ENCODE measurements at places on chromosomes 5 and 9.

GRCh38 chr9:21904371-21904770 lies 89.8 kb downstream of the CDKN2A start:
- no peak for DNase-seq

DNA sequence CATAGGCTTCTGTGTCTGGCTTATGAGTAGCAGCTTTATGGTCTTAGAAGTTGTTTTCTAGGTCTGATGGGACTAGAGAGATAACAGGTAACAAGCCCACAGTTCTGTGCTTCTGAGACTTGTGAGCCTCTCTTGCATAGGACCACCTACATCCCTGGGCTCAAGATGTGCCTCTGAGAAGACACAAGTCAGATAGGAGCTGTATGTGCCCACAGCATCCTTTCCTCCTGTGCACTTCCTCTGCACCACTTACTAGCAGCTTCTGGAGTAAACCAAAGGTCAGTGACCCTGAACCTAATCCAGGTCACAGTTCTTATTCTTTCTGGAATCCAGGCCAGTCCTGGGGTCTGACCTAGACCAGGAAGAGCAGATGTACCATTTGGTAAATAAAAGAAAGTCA lies 40.0 kb downstream of the GALNT10 start:
- DNase-seq, result no peak

DNA sequence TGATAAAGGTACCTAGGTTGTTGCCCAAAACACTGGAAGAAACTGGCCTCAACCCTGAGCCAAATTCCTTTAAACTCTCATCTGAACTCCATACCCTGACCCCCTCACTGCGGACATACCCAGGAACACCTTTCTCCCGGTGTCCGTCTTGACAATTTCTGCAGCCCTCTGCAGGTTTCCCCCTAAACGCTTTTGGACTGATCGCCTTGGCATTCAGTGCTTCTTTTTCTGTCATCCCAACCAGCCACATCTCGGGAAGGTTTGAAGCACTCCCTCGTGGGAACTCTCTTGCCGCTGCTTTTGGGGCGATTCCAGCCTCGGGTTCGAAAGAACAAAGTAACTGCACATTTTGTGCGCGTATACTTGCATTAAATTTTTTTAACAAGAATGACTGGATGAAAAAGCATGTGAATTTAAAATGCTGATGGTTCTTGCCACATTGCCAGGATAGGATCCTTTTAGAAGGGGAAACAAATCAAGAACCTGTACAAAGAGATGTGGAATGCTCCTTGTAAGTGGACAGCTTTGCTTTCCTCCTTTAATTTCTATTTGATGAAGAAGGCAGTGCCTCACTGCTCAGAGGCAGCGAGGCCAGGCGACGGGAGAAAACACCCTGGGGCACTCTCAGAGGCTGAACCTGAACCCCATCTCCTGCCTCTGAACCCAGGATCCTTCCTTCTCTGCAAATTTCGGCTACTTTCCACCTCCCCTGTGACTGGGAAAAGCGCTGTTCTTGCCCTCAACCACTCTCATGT lies 615 bp downstream of the PSMD5 start:
- no peak for DNase-seq

GRCh38 chr5:44871401-44871800 lies 62.7 kb downstream of the MRPS30 start:
- no peak for DNase-seq

- DNase-seq, result no peak
Measured at GRCh38 chr9:76431601-76432000, 27.4 kb upstream of the GCNT1 start.

GRCh38 chr5:143552680-143553079 lies 149.2 kb upstream of the NR3C1 start:
- DNase-seq, result no peak

GRCh38 chr5:371811-372555 lies 50.5 kb downstream of the AHRR start:
- no peak for DNase-seq

GRCh38 chr5:40223884-40224402 lies 455.8 kb upstream of the PTGER4 start:
- DNase-seq, result no peak

- DNase-seq, result no peak
Measured at GRCh38 chr5:97797994-97798451, 615.0 kb upstream of the RIOK2 start.

DNA sequence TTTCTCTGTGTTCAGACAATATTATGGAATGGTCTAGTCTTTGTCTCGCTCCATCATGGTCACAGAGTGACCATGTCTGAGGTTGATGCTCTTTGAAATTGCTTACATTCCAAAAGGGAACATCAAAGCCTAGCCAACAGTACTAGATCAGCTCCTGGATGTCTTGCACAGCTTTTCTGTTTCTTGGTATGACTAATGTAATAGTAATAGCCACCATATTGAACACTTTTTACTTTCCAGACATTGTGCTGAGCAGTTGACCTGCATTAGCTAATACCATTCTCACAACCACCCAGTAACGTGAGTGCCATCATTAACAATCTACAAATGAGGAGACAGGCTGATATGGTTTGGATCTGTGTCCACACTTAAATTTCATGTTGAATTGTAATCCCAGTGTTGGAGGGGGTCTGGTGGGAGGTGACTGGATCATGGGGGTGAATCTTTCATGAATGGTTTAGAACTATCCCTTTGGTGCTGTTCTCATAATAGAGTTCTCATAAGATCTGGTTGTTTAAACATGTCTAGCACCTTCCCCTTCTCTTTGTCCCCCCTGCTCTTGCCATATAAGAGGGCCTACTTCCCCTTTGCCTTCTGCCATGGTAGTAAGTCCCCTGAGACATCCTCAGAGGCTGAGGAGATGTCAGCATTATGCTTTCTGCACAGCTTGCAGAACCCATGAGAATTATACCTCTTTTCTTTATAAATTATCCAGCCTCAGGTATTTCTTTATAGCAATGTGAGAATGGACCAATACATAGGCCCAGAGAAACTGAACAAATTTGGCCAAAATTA lies 577.5 kb upstream of the CLINT1 start:
- no peak for DNase-seq

- no peak for DNase-seq
Measured at GRCh38 chr5:15249152-15249551, 250.8 kb upstream of the FBXL7 start.

GRCh38 chr5:59107692-59108091 lies 524.8 kb downstream of the RAB3C start:
- DNase-seq, result no peak

- no peak for DNase-seq
Measured at GRCh38 chr5:35056686-35057085, 8.9 kb upstream of the AGXT2 start.

GRCh38 chr5:2196989-2197619 lies 314.4 kb upstream of the IRX4 start:
- DNase-seq, result no peak

DNA sequence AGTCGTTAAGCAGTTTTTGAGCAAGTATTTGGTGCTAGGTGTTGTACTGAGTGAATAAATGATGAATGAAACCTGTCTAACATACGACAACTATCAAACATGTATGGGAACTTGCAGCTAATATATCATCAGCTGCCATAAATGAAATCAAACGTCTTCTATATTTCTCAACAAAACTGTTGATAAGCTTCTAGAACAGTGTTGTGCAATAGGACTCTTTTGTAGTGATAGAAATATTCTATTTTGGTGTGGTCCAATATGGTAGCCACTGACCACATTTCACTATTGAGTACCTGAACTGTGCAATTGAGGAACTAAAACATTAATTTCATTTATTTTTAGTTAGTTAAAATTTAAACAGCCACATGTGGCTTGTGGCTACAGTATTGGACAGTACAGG lies 16.3 kb upstream of the FYB1 start:
- no peak for DNase-seq

- DNase-seq, result no peak
Measured at GRCh38 chr5:443239-444151, 519 bp downstream of the EXOC3 start.

DNA sequence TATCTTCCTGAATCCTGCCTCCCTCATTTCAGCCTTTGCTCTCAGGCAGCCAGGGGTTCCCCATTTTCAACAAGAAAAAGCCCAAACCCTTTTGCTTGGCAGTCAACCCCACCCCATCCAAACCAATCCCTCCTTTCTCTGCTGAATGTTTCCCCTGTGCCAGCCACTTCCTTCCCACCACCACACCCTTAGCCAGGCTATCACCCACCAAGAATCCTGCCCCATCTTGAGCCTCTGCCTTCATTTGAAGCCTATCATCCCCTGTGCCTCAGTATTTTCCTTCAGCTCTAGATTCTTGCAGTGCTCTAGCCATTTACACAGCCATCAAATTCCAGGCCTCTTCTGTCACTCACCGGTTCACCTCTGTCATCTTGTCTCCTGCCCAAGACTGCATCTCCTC lies 15.3 kb upstream of the FIBCD1 start:
- DNase-seq, result no peak

- no peak for DNase-seq
Measured at GRCh38 chr5:135881244-135881643, 14.4 kb downstream of the IL9 start.

DNA sequence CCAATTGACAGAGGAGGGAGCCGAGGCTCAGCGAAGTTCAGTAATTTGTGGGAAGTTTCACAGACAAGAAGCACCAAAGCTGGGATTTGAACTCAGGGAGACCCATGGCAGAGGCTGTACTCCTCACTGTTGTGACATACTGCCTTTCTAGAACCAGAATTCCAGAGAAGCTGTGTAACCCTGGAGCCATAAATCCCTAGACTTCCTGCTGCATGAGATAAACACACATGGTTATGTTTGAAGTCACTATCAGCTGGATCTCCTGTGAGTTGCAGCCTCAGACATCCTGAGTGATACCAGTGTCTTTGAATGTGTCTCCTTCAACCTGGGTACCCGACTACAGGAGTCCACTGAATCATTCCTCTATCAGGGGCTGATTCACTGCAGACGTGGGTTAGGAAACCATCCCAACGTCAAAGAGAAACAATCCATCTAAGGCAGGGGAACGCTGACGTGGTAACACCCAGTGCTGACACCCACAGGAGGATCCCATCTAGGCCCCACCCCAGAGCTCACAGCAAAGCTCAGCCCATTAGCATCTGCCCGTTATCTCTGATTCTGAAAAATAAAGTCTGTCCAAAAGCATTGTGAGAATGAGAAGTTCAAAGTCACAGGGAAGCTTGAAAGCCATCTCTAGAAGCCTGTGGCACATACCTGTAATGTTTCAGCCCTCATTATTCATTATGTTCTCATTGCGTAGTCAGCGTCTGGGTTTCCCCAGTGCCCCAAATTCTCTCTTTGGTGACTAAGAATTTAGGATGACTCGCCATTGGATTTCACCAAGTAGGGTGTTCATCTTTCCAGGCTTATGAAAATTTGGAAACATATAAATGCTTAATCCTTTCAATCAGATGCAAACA lies 36.3 kb upstream of the BASP1 start:
- no peak for DNase-seq

DNA sequence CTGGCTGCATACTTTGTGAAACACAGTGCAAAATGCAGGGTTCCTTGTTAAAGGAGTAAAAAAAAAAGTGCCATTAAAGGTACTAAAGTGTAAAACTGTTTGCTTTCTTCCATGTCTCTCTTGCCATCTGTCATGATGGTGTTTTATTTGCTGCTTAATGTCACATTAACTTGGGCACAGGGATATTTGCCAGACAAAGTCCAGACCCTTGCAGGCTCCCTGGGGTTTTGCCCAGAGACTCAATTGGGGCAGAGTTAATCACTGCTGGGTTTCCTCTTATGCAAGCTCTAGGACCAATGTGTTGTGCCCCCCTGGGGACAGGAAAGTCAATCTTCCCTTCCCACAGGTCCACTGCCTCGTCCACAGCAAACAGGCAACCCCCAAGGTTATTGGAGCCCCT lies 274.3 kb upstream of the SGCD start:
- DNase-seq, result no peak
